Non-pigmented ciliary epithelial cell (primary cell): ENCODE measurements at places on chromosomes 16 and 17.

DNA sequence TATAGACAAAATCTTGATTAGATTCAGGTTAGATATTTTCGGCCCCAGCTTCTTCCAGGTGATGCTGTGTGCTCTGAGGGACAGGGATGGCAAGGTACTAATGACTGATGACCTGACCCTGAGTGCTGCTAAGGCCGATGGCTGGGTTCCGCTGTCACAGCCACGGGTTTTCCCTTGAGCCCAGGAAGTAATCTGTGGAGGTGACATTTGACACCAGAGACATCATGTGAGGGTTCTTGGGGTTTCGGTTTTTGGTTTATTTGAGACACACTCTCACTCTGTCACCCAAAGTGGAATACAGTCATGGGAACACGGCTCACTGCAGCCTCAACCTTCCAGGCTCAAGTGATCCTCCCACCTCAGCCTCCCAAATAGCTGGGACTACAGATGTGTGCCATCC is 9.8 kb downstream of the OTOP3 start:
- no peak for DNase-seq

- DNase-seq: no peak
Measured at GRCh38 chr17:55314784-55315491, 50.2 kb downstream of the HLF start.

- DNase-seq: no peak
Measured at GRCh38 chr16:87012954-87013938, 303.9 kb downstream of the C16orf95 start.

GRCh38 chr16:12336141-12336540 is 359.6 kb downstream of the SNX29 start:
- no peak for DNase-seq

- no peak for DNase-seq
Measured at GRCh38 chr17:63282455-63282854, 163.7 kb downstream of the CYB561 start.

DNA sequence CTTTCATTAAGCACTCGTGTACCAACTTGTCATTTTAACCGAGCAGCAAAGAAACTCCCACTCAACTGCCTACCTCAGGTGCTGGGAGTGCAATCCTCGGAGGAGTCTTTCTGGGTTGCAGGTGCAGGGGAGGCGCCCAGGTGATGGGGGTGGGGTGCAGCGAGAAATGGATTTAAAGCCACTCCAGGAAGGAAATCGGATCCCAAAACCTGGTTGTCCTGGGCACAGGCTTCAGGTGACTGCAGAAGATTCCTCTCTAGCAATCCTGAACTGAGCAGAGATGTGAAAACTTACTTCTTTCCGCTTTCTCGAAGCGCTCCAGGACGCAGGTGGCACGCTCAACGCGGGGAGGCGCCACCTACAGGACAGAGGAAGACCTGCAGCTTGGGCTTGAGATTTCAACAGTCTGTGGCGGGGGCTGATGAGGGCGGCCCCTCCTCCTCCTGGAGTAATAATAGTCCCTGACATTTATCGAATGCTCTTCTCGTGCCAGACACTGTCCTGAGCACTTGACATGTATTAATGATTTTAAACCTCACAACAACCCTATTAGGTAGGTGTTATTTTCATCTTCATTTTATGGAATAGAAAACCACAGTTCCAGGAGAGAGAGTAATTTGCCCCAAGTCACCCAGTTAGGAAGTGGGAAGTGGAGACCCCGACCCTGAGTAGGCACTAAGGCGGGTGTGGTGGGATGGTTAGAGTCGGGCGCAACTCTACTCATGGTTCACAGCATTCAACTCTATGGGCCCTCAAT is 27.2 kb upstream of the SKAP1 start:
- no peak for DNase-seq

GRCh38 chr16:88714420-88715302 is 8.4 kb downstream of the CTU2 start:
- no peak for DNase-seq

DNA sequence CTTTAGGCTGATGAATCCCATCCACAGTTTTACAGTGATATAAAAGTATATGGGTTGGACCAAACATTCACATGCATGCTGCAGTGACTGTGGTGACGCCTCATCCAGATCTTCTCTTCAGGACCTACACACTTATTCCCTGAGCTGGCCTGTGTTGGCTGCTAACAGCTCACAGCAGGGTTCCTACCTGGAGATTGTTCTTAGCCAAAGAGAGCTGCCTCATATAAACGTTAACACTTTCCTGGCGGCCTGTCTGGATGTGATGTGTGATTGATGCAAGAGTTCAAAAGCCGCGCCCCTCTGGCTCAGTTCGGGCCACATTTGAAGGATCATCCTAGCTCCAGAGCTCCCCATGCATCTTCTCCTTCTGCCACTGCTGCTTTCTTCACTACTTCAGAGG is 93.0 kb upstream of the NETO2 start:
- no peak for DNase-seq

GRCh38 chr16:64131423-64131822 is 990.4 kb downstream of the CDH11 start:
- DNase-seq: no peak

GRCh38 chr16:25256695-25257469 is 763 bp downstream of the ZKSCAN2 start:
- no peak for DNase-seq

DNA sequence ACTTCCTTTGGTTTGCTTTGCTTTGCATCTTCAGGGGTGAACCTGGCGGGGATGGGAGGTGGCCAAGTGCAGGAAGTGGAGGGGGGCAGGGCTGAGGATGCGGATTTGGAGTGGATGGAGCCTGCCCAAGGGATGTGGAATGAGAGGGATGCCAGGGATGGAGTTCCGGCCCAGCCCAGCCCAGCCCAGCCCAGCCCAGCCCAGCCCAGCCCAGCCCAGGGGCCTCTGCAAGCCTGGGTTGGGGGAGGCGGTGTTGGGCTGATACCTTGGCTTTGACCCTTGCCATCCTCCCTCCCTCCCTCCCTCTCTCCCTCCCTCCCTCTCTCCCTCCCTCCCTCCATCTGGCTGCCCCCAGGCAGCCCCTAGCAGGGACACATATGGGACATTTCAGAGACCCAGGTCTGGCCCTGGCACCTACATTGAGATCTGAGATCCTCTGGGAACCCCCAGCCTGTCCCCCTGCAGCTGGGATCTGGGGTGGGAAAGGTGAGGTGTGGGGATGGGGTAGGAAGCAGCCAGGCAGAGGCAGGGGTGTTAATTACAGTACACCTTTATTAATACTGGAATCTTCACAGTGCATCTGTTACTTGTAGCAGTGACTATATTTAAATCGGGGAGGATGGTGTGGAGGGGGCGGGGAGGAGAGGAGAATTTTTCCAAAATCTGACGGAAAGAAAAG is 14.5 kb downstream of the IL34 start:
- DNase-seq: no peak

GRCh38 chr16:81838794-81839193 is 59.7 kb downstream of the PLCG2 start:
- DNase-seq: no peak

GRCh38 chr17:74432424-74432690 is 469 bp downstream of the GPRC5C start:
- DNase-seq: no peak

GRCh38 chr17:49882434-49882833 is 34.6 kb upstream of the TAC4 start:
- DNase-seq: no peak

- DNase-seq: no peak
Measured at GRCh38 chr16:77946823-77947222, 75.5 kb upstream of the CLEC3A start.

DNA sequence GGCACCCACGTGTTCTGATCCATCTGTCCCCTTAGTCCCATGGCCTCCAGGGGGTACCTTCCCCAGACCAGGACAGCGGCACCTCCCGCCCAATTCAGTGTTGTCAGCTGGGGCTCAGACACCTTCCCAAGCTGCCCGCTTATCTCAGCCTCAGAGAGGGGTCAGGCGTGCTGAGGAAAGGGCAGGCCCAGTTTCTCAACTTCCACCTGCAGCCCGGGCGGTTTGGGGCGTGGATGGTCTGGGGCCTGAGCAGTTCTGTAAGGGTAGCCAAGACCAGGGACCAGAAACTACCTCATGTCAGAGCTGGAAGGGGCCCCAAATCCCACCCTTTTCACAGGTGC is 5.1 kb downstream of the PLCD3 start:
- no peak for DNase-seq

DNA sequence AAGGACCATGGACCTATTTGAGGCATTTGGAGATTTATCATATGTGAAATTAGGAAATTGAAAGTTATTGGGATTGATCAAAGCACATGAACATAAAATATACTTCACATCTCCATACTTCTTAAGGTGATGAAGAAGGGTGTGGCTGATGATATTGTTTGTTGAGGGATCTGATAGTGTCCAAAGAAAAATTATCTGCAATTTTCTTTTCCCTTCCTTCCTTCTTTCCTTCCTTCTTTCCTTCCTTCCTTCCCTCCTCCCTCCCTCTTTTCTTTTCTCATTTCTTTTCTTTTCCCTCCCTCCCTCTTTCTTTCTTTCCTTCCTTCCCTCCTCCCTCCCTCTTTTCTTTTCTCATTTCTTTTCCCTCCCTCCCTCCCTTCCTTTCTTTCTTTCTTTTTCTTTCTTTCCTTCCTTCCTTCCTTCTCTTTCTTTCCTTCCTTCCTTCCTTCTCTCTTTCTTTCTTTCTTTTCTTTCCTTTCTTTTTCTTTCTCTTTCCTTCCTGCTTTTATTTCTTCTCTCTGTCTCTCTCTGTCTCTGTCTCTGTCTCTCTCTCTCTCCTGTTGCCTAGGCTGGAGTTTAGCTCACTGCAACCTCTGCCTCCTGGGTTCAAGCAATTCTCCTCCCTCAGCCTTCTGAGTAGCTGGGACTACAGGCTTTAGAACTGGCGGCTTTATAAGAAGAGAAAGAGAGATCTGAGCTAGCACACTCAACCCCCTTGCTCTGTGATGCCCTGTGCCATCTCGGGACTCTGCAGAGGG is 20.9 kb upstream of the ITPRIPL2 start:
- no peak for DNase-seq

DNA sequence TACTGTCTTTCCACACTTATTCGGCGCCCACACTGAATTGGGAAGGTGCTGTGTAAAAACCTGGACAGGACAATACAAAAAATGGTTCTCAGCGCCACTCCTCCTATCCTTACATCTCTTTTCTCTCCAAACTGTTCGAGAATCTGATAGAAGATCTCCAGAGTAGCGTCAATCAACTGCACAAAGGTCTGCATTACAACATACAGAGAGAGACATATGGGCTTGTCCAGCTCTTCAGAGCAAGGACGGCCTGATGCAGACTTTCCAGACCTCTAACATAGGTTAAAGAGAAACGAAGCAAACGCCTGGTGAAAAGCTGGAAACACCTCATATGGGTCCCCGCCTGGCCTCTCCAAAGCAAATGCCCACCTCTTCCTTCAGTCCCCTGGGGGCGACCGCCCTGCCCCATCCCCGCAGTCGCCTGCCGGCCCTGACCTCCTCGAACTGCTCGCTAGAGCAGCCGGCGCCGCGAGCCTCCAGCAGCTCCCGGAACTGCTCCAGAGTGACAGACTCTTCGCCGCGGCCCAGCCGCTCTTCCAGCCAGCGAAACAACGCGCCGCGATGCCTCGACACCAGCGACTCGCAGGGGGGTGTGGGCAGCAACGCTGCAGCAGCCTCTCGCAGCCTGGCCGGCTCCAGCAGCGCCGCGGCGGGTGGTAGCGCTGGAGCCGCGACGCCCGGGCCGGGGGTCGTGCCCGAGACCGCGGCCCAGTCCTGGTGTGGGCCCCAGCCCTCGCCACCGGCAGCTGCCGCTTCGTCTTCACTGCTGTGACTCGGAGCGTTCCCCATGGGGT is 526 bp downstream of the ZZEF1 start:
- no peak for DNase-seq

- DNase-seq: no peak
Measured at GRCh38 chr17:38325221-38325851, 18.4 kb downstream of the GPR179 start.

GRCh38 chr16:30499284-30499683 is 26.7 kb downstream of the ITGAL start:
- no peak for DNase-seq

DNA sequence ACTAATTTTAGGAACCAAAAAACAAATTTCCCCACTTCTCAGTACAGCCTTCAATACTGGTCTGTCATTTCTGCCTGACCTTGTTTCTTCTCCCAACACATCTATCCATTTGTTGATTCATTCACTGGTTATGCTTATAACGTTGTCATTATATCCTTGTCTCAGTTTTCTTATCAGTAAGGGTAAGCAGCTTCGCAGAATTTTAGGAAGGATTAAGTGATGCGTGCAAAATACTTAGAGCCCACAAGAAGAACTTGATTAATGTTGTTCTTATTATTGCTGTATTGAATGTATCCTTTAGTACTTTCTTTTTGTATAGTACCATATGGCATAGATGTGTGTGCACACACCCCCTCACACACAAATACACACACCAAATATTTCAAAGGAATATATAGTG is 403.5 kb upstream of the HSBP1 start:
- no peak for DNase-seq

DNA sequence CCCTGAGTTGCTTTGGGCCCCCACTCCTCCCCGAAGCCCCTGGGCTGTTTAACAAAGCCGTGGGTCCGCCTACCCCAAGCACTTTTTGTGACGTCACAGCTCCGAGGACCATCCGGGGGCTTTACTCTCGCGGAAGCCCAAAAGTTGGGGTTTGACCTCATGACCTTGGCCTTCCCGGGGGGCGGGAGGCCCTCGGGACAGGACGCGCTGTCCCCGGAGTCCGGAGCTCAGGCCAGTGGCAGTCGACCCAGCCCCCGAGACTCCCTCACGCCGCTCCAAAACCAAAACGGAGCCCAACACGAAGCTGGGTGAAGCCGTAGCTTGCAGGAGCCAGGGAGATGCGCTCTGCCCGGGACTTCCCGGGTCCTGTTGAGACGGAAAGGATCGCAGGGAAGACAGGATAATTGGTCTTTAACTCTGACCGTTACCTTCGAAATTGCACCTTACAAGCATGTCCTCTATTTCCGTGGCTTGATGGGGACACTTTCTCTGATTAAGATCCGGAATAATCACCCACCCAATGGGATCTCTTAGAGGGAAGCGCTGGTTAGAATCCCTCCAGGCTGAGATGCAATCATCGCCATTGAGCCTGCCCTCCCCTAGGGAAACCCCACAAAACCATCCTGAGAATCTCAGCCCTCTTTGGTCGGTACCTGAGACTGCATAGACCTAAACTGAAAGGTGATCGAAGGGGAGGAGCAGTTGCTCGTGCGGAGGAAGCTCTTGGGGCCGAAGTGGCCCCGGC is 4.9 kb upstream of the SOX9 start:
- DNase-seq: no peak

- no peak for DNase-seq
Measured at GRCh38 chr16:73804456-73804855, 492.2 kb upstream of the PSMD7 start.

GRCh38 chr17:40251576-40251975 is 32.5 kb downstream of the WIPF2 start:
- peak; percentile 22 for DNase-seq

- DNase-seq: no peak
Measured at GRCh38 chr16:2143878-2144485, 4.4 kb upstream of the RAB26 start.

- DNase-seq: no peak
Measured at GRCh38 chr16:30996324-30996984, 11.4 kb downstream of the HSD3B7 start.

GRCh38 chr17:77804796-77805426 is 153.6 kb upstream of the TNRC6C start:
- no peak for DNase-seq

GRCh38 chr16:88667461-88667860 is 4.6 kb upstream of the MVD start:
- DNase-seq: no peak

GRCh38 chr17:7223375-7223774 is 3.6 kb downstream of the ACADVL start:
- DNase-seq: no peak

GRCh38 chr17:2289878-2290478 is 13.6 kb downstream of the SMG6 start:
- no peak for DNase-seq
